ENCODE measurements at places on chromosomes 11 and 22. TPM values are rescaled to one million over a fixed set of nuclear protein-coding genes. Genes with fewer than 3 reads are reported as not detected.

DNA sequence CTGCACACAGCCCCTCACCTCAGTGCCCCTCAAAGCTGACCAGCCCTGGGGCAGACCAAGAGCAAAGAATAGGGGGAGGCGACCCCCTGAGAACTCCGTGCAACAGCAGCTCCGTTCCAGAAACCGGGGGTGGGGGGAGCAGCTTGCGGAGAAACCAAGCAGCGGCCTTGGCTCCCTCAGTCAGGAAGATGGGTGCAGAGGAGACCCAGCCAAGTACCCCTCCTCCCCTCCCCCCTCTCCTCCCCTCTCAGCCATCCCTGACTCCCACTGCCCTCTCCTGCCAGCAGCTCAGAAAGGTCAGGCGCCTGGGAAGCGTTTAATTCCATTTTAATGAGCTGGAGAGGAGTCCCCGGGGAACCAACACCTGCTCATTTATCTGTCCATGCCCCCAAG lies 78.9 kb downstream of the PDE2A start:
- DNase-seq, result no peak

Gene PATE2
- 1.6 TPM for total RNA-seq

Gene OR56A1
- under 0.01 TPM for total RNA-seq

- no peak for DNase-seq
Observed at GRCh38 chr22:35397095-35397904, 2.6 kb upstream of the MCM5 start.

Gene FGF19
- not detected for total RNA-seq

GRCh38 chr22:35037089-35037488 lies 28.9 kb upstream of the ISX start:
- DNase-seq, result no peak

GRCh38 chr11:6663794-6664469 lies 8.3 kb upstream of the DCHS1 start:
- no peak for DNase-seq

- DNase-seq, result no peak
Observed at GRCh38 chr11:21588754-21589153, 604.1 kb upstream of the ANO5 start.

- DNase-seq, result no peak
Observed at GRCh38 chr22:29187831-29188230, 17.9 kb upstream of the EMID1 start.

Gene ALG9
- 95.6 TPM for total RNA-seq

Gene LDLRAD3
- 58.8 TPM for total RNA-seq

DNA sequence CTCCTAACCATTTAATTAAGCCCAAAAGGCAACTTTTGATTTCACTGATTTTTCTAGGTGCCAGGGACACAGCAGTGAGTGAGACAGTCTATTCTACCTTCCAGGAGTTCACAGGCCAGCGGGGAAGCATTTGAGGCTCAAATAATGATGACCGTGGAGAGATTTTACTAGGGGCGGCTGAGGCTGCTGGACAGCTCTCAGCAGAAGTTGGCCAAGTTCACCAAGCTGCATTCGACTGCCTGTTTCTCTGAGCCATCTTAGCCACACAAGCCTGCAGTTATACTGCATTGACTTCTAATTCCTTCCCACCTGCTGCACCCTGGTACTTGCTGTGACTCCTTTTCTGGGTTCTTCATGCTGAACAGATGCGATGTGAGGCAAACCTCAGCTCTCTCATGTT lies 168.9 kb upstream of the TBCEL start:
- no peak for DNase-seq

Gene PARVB
- 5.1 TPM for total RNA-seq

DNA sequence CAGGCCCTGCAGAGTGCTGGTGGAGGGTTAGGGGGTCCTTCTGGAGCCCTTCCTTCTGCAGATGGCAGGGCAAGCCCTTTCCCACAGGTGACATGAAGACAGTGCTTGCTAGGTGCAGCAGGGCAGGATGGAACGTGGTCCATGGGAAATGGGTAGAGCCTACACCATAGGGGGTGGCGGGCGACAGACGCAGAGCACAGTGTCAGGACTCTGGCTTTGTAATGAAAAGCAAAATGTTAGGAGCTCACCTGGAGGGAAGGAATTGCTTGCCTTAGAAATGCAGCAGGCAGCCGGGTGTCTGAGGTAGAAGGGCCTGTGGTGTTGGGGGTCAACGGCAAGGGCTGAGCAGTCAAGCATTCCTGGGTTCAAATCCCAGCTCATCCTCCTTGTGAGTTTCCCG lies 54.9 kb downstream of the ARHGAP8 start:
- DNase-seq, result no peak

DNA sequence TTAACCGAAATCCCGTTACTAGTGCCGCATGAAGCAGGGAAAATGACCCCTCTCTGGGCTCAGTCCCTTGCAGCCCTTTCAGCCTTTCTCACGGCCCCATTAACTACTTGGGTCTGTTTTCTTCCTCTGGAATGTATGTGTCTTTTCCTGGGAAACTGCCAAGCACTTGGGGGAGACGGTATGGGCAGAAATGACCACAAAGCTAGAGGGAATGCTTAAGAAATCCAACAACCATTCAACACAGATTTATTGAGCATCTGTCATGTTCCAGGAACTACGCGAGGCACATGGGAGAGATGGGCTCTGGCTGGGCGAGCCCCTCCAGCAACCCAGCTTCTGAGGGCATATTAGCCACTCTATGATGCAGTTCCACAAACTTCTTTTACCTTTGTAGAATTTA lies 462.6 kb downstream of the BUD13 start:
- DNase-seq, result no peak

Gene SYCE3
- not detected for total RNA-seq

Gene KCNE3
- 1.7 TPM for total RNA-seq

- no peak for DNase-seq
Observed at GRCh38 chr11:43879789-43880639, 617 bp upstream of the ALKBH3 start.

- no peak for DNase-seq
Observed at GRCh38 chr11:13104619-13105236, 95.6 kb downstream of the RASSF10 start.

Gene SLC22A25
- under 0.01 TPM for total RNA-seq

DNA sequence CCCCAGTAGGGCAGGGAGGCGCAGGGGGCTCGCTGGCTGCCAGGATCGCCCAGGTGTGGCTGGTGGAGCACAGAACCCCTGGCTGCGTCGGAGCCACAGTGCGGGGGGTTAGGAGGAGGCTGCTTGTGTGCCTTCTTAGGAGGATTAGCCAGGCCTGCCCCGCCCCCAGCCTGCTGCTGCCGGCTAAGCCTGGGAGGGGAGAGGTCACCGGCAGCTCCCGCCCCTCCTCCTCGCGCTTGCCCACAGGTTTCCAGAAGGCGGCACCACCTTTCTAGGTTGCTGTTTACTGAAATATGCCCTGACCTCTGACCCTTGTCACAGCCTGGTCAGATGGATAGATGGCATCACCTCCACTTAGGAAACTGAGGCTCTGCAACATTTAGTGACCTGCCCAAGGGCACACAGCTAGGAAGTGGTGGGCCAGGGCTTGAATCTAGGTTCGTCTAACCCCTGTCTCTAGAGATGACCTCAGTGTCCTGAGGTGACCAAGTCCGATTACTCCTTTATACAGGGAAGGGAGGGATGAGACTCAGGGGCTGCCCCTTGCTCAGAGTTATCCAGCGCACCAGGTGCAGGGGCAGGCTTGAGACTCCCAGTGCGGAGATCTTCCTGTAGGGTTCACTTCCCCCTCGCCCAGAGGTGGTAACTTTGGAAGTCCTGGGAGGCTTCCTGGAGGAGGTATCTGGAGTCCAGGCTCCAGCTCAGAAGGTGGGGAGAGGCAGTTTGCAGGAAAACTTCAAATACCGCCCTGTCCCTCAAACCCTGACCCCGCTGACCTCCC lies 44.0 kb downstream of the MYO7A start:
- DNase-seq, result no peak

GRCh38 chr22:29827091-29827490 lies 11.0 kb downstream of the ASCC2 start:
- no peak for DNase-seq

DNA sequence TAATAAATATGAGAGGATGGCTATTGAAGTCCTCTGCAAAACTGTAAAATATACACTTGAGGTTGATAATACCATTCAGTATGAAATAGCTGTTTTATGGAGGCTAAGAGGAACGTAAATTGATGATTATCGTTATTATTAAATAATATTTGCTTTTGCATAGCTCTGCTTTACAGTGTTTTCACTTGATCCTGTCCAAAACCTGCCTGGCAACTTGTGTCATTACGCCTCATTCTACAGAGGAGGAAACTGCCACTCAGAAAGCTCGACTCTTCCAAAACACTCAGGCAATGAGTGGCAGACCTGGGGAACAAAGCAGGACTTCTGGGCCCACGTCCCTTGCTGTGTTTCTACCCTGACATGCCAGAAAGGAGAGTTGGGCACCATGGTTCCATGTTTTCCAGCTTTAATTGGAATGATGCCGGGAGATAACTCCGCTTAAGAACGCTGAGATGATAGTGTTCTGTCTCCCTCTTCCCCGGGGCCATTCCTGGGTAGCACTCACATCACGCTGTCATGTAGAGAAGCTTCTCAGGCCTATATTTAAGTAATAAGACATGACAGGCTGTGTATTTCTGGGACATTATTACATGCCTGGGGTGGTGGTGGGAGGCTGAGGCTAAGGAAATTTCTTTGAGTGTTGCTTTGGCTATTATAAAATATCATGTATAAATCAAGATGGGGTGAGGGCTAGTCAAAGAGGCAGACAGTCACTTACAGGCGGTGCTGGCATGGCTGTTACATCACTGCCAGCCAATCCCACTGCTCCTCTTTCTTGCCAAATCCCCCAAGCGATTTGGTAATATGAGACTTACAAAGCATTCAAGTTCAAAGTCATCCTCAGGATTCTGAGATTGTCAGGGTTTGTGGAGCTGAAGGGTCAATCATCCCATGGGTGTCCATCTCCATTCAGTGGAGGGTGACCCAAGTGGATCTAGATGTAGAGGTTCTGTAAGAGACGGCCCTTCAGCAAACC lies 501.7 kb downstream of the INSC start:
- no peak for DNase-seq

DNA sequence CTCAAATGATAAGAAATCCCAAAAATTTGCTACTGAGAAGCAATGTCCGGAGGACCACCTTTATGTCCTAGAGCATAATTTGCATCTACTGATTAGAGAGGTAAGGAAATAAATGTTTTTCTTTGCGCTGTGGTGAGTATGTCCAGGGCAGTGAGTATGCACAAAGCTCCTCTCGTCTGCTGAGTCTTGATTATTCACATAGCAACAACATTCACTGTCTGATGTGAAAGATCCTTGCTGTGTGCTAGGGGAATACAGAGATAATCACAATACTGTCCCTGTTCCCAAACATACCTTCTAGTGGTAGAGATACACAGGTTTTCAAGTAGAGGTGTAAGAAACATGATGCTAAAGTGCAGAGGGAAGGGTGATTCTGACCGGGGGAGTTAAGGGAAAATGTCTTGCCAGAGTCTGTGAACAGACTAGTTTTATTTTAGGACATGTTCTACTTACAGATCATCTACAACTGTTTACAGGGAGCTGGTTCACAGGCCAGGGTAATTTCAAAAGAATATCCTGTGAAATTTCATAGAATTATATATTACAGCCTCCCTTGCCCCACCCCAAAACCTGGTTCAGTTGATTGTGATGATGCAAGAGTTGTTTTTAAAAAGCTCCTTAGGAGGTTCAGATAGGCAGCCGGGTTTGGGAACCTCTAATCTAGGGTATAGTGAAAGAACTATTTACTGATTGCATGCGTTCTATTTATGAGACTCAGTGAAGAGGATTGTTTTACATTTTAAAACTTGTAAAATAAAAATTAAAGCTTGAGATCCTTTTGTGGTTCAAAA lies 12.6 kb downstream of the MED17 start:
- no peak for DNase-seq

GRCh38 chr11:113838005-113838404 lies 37.4 kb downstream of the USP28 start:
- DNase-seq, result no peak

DNA sequence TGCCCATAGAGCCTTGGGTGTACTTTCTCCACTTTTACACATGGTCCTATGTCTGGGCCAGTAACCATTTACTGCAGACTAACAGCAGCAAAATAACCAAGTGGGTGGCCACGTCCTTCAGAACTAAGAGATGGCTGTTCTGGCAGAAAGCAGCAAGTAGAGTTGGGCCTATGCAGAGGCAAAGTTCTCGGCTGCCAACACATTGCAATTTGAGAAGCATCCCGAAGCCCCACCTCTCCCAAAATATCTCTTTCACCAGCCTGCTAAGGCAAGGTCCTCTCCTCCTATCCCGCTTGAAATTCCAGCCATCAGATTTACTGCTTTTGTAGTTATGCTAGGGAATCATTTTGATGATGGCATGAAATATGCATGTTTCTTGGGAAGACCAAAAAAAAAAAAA lies 118.5 kb upstream of the APOA1 start:
- no peak for DNase-seq

Gene EMID1
- total RNA-seq, result 31.8 TPM

DNA sequence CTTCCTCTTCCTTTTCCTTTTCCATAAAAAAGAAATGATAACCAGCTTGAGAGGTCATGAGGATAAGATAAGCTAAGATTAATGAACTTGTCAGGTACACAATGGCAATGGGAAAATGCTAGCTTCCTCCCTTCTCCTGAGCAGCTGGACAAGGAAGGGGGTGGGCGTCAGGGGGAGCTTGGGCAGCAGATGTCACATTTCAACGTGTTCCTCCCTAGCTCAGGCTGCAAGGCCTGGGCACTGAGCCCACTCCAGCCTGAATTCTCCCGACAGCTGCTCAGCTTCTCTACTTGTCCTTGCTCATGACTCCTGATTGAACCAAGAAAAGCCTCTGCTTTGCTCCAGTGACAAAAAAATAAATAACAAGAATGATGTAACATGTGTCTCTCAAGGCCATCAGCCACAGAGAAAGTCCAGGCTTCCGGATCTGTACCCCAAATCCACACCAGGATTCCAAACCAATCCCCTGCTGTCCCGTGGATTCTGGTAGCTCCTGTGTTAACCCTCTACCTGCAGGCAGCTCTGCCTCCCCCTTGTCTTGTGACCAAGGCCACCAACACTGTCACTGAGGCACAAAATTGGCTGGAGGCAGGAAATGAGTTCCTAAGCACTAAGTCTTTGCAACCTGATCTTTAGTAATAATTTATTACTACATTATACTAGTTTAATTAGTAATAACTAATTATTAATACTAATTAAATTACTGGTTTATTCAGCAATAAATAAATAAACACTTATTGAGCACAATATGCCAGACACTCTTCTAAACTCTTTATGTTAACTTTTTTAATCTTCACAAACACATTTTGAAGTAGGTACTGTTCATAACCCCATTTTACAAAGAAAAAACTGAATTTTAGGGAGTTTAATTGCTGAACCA lies 146.5 kb downstream of the CCDC34 start:
- no peak for DNase-seq

Gene SORL1
- 76.3 TPM for total RNA-seq

DNA sequence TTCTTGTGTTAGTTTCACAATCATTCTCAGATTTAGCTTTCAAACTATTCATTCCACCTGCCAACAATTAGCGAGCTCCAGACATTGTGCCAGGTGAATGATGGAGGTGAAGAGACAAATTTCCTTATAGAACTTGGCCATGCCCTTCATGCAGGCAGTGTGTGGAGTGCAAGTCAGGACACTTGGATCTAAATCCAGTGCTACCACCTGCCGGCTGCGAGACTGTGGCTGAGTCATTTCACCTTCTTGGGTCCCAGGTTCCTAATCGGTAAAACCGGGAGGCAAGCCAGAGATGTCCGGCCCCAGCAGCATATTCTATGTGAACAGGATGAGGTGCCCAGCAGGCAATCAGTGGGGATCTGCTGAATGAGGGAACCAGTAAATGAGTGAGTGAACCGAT lies 18.6 kb upstream of the EHF start:
- no peak for DNase-seq
